ENCODE measurements at places on chromosomes 1 and 21.

GRCh38 chr1:207045453-207045852, 5.6 kb downstream of the YOD1 start:
- no peak for DNase-seq

DNA sequence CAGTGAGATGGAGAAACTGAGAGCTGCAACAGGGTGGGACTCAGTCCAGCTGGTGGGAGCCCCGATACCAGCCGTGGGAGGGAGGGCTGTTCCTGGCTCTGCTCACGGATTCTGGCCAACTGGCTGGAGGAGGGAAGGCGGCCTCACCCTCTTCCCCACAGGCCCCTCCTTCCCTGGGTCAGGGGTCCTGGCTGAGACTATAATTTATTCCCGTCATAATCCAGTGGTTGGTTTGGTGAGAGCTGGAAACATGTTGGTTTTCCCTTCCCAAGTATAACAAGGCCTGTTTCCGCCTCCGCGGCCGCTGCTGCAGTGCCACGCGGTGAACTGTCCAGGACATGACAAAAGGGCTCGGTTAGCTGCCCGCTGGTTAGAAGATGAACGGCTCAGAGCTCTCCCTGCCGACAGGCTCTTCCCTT, 10.0 kb downstream of the PTPRF start:
- no peak for DNase-seq

DNA sequence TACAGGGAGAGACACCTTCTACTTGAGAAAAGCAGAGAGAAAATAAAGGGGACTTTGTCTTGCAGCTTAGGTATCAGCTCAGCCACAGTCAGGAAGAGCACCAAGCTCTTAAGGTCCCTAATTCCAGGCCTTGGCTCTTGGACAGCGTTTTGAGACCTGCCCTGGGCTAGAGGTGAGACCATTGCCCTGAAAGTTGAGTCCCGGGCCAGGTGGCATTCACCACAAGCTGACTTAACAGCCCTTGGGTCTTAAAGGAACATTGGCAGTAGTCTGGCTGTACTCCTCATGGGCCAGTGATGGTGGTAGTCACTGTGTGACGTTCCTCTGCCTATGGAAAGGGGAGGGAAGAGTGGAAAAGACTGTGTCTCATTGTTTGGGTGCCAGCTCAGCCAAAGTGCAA, 11.7 kb upstream of the TNNI3K start:
- no peak for DNase-seq

DNA sequence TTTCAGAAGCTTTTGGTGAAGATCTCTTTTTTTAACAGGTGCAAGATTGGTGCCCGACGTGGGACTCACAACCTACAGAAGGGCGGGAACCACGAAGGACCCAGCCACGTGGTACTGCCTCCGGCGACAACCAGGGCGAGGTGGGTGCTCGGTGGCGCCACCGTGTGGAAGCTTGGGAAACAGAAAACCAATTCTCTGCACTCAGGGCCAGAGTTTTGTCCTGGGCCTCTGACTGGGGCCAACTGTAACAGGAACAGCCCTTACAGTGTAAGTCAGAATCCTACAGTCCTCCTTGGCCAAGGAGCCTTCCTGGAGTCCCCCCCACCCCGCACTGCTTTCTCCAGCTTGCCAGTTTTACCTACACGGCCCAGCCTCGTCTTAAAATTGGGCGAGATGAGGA, 11.6 kb upstream of the S100A7A start:
- no peak for DNase-seq

DNA sequence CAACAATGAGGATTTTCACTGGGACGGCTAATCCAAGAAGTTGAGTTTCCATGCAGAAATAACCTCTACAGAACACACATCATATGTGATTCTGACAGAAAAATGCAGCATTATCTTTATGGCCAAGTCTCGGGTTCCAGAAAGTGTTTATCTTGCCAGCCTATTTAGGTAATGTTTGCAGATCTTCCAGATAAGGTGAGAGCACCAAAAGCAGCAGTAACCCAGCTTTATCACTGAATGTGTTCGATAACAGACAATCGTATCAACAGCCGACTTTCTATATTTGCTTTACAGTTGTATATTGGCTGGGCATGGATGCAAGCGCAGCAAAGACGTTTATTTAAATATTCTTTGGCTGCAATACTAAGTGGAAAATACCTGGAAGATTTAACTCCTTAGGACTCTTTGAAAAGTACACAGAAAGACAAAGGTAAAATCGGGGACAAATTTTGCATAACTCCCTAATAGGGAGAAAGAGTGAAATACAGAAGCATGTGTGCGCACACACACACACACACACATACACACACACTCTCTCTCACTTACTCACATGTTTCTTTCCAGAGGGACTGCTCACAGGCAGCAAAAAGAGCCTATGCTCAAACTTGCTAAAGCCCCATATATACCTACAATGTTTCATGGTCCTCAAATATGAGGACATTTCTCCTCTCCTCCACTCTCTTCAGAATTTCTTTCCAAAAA, 3.0 kb upstream of the CTSK start:
- DNase-seq: no peak

GRCh38 chr1:162151900-162152829, 82.7 kb downstream of the NOS1AP start:
- DNase-seq: no peak

DNA sequence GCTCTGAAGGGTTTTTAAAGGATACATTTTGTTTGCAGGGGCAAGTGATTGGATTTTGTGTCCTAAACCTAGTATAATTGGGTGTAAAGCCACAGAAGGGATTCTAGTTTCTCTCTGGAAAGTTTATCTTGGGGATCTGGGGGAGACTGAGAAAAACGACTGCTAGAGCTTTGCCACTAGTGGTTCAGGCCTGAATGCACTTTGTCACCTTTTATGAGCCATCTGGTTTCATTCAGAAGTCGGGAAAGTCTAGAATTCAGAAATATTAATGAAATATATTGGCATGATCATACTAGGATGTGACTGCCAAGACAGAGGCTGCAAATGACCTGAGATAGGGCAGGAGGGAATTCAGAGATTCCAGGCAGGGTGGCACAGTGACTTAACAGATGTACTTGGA, 111.5 kb upstream of the KCNK2 start:
- DNase-seq: no peak

DNA sequence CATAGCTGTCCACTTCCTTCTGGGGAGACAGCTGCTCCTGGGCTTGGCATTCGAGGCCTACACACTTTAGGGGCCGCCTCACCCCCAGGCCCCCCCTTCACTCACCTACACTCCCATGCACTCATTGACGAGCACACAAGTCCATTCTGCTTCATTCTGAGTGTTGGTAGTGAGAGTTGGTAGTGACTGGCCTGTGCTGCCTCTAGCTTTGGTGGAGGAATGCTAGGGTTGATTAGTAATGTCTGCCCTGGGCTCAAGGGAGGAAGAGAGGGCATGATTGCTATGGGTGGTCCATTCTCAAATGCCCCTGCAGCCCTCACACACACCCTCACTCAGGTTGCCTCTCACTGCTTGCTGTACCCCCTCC, 30.4 kb downstream of the TRIM11 start:
- no peak for DNase-seq

DNA sequence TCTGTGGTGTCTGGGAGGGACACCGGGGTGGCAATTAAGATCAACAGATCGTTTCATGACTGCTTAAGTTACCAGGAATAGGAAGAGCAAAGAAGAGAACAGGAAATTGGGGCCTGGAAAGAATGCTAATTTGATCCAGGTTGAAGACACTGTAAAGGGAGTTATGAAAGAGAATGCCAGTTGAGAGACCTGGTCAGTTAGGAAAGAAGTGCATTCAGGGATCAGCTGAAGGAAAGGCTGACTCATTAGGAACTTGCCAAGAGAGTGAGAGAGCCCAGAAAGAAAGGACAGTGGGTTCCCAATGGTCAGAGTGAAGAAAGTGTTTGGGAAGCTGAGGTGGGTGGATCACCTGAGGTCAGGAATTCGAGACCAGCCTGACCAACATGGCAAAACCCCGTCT, 119.6 kb downstream of the UBE2U start:
- no peak for DNase-seq

DNA sequence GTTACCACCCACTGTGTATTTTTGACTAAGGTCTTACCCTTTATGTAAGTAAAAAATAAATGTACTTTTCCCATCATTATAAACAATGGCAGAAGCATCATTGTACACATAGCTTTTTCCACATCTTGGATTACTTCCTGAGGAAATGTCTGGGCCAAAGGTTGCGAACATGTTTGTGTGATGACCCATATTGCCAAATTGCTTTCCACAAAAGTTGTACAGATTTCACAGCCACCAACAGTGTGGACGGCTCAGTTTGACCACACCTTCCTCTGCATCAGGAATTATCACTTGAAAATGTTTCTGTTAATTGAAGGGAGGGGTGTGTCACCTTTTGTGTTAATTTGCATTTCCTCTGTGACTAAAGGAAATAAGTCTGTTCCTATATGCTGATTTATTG, 25.7 kb downstream of the AKNAD1 start:
- DNase-seq: no peak

DNA sequence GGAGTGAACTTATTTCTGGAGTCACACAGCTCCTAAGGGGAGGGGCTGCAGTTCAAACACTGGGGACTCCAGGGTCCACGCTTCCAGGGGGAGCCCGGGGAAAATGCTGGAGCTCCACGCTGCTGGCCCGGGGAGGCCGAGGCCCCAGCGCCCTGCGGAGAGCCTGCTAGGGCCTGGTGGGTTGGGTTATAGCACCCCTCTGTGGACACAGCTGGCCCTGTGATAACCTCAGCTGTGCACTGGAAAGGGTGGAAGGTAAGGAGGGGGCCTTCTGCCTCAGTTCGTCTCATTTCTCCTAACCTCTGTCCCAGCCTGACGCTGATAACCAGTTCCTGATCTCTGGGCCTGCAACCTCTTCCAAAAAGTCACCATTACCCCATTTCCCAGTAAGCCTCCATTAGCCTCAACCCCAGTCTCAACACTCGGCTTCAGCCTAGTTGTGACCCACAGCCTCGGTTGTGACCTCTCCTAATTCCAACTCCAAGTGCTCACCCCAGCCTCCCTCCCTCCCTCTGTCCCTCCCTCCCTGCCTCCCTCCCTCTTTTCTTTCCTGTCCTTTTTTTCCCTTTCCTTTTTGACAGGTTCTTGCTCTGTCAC, 7.1 kb downstream of the NBL1 start:
- peak; percentile 74 for DNase-seq

DNA sequence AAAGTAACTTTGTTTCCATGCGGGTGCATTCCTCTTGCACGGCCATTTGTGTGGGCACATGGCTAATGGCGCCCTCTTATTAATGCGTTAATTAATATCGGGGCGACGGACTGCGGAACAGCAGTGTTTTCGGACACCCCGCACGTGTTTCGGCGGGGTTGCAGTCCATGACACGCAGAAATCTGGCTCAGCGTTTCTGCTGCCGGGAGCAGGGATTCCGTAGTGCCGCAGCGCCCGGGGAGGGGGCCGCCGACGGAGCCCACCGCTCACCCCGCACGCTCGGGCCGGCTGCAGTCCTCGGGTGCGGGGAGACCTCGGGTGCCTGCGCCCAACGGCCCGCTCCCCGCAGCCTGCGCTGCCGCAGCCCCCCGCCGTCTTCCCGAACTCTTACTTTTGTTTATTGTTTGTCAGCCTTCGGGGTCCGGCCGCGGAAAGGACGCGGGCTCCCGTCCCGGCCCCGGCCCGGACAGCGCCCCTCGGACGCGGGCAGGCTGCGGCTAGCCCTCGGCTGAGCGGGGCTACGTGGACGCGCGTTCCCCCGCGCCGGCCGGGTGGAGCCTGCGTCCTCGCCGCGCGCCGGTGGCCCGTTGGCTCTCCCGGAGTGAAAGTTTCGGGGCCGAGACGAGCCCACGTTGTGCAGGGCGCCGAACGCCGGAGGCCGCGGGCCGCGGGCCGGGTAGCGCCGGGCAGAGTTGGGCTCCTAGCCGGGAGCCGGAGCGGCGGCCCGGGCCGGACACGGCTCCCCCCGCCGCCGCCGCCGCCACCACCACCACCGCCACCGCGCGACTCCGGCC, 849 bp downstream of the NFIA start:
- no peak for DNase-seq

DNA sequence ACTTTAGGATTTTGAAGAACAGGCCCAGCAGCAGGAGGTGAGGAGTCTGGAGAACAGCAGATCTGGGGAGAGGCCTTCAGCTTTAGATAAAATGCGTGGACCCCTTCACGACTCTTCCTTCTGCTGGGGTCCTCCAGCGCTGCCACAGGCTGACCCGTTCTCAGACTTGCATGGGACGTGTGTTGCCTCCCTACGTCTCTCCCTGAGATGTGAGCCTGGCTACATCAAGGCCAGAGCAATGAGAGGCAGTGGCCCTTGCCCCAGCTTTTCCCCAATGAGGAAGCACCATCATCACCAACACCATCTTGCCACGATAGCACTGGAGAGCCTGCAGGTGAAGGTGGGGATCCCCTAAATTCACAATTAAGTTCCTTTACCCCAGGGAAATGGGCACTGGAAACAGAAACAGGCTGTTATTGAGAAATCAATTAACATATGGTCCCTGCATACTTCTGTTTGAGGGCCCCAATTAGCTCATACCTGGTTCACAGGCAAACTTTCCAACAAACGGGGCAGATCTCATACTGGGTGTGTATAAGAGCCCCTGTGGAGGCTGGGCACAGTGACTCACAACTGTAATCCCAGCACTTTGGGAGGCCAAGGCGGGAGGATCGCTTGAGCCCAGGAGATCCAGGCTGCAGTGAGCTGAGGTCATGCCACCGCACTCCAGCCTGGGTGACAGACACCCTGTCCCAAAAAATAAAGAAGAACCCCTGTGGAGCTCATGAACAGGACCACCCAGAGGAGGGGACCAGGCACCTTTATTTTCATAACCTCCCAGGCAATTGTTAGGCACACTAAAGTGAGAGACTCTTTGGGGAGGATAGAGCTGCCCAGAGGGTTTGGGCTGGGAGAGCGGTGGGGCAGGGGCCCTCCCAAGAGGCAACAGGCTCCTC, 12.1 kb upstream of the ADAMTSL4 start:
- DNase-seq: no peak

DNA sequence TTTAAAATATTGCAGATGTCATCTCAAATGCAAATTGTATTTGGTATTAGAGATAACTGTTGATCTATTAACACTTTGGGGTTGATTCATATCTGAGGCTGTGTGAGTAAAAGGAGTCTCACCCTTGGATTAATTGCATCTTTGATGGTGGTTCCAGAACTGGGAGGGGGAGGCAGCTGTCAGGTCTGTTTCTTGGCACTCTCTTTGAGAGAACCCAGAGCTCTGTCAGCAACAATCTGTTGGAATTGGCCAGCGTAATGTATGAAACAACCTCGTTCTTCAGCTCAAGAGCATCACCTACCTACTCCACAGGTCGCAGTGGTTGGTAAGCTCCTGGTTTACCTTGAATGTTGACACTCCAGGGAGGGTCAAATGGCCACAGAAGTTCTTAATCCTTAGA, 424.1 kb downstream of the CAMTA1 start:
- no peak for DNase-seq

DNA sequence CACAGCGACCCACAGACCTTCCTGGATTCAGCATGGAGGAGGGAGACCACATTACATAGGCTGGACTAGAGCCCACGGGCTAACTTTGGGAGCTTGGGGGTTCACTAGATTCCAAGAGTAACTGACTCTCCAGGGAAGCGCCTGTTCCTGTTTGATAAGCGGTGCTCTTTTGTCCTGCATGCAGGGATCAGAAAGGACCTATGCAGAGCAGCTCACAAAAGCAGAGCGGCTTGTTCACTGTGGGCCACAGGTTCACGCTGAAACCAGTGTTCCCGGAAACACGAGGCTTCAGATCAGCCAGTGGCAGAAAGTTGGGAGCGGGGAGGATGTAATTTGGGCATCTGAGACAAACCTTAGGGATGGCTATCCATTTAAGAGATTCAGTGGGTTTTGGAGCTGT, 403.9 kb downstream of the PCP4 start:
- no peak for DNase-seq

All from D721Med (cell line).